ENCODE measurements at places on chromosomes 7 and 10.

DNA sequence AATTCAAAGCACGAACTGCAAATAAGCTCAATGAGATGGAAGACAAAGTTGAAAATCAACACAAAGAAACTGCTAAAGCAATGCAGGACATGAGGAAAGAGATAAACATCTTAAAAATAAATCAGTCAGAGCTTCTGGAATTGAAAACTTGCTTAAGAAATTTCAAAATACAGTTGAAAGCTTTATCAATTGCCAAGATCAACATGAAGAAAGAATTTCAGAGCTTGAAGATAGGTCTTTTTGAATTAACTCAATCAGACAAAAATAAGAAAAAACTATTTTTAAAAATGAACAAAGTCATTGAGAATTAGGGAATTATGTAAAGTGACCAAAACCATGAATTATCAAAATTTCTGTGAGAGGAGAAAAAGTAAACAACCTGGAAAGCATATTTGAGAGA lies 218.1 kb downstream of the CTNNA3 start:
- DNase-seq = no peak

DNA sequence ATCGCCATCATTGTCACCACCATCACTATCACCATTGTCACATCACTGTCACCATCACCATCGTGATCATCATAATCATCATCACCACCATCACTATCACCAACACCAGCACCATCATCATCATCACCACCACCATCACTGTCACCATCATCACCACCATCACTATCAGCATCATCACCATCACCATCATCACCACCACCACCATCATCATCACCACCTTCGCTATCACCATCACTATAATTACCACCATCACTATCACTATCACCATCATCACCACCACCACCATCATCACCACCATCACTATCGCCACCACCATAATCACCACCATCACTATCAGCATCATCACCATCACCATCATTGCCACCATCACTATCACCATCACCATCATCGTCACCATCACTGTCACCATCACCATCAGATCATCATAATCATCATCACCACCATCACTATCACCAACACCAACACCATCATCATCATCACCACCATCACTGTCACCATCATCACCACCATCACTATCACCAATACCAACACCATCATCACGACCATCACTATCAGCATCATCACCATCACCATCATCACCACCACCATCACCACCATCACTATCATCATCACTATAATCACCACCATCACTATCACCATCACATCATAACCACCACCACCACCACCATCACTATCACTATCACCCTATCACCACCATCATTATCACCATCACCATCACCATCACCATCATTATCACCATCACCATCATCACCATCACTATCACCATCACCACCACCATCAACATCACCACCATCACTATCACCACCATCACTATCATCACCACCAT lies 6.0 kb upstream of the GNA12 start:
- no peak for DNase-seq

- no peak for DNase-seq
Measured at GRCh38 chr7:30984359-30985107, 20.8 kb downstream of the GHRHR start.

- no peak for DNase-seq
Measured at GRCh38 chr10:86665868-86666267, 2.4 kb upstream of the LDB3 start.

- DNase-seq = no peak
Measured at GRCh38 chr7:4765776-4766490, 9.5 kb upstream of the AP5Z1 start.

GRCh38 chr7:141333459-141333858 lies 217.8 kb upstream of the AGK start:
- DNase-seq = no peak

All from activated naive CD4-positive, alpha-beta T cell treated with anti-CD3 and anti-CD28 coated beads, Interleukin-2, amount 50 U/mL, for 16 hours (primary cell).